ENCODE measurements at places on chromosomes 12 and 14.

GRCh38 chr14:71702786-71703185, 229.4 kb upstream of the RGS6 start:
- no peak for DNase-seq

DNA sequence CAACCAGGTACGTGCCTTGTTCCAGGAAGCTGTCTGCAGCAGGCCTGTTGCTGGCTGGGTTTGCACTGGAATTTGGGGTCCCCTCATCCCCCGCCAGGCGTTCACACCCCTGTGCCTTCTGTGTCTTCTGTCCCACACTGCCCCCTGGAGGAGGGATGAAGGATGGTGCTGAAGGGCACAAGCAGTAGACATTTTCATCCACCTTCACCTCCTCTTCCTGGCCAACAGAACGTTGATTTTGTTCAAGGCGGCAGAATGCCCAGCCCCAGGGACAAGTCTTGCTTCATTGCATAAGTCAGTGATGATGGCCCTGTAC, 122.1 kb downstream of the CALM1 start:
- peak; percentile 17 for DNase-seq

- DNase-seq, result no peak
Observed at GRCh38 chr12:126219139-126219538, 1153.9 kb downstream of the AACS start.

DNA sequence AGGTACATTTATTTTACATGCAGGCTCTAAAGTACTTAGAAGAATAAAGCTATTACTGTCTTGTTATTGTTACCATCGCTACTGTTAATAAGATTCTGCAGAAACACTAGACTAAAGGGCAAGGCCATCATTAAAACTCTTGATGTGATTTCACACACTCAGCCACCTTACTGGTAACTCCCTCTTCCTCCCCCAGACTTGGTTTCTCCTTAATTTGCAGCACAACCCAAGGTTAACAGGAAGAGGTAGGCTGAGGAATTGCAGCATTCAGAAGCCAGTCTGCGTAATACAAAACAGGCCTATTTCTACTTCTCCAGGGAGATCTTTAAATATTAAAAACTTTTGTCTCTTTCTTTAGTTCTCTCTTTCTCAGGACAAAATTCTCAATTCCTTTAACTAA, 210.3 kb downstream of the BTG1 start:
- DNase-seq, result no peak

- no peak for DNase-seq
Observed at GRCh38 chr12:128383357-128383937, 116.5 kb downstream of the TMEM132C start.

Data from stimulated activated CD4-positive, alpha-beta T cell treated with anti-CD3 and anti-CD28 coated beads, Interleukin-15, amount 100 ng/mL, for 1 hour (primary cell).